ENCODE measurements at places on chromosomes 4 and X.

- no peak for DNase-seq
These were observed 115.2 kb downstream of the DDIT4L start for GRCh38 chr4:100075056-100075455.

DNA sequence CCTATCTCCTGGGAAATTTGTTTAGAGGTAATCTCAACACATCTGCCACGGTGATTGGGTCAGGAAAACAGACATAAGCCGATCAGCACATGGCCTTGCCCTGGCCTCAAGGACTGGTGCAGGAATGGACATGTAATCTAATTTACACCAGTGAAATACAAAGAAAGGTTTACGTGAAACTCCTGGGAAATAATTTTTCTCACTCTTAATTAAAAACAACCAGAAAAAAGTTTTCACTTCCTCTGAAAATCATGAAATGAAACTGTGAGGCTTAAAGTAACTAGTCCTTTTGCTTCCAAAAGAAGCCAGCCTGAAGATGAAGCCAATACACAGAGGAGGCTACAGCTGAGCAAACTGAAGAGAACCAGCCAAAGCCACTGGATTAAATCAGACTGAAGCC lies 154.1 kb upstream of the FAM241A start:
- no peak for DNase-seq

GRCh38 chr4:98939438-98939837 lies 10.5 kb upstream of the EIF4E start:
- no peak for DNase-seq

- no peak for DNase-seq
These were observed at the start of gene LEF1 for GRCh38 chr4:108168671-108169523. TSS of gene LEF1 (minus strand) at chr4:108168932. CDS start at chr4:108167767, 1,165 bp downstream.

- DNase-seq = peak; percentile 36
These were observed 859 bp downstream of the SMARCA1 start for GRCh38 chrX:129522184-129523078.

GRCh38 chrX:40176351-40177116 lies 78.8 kb upstream of the BCOR start:
- no peak for DNase-seq

DNA sequence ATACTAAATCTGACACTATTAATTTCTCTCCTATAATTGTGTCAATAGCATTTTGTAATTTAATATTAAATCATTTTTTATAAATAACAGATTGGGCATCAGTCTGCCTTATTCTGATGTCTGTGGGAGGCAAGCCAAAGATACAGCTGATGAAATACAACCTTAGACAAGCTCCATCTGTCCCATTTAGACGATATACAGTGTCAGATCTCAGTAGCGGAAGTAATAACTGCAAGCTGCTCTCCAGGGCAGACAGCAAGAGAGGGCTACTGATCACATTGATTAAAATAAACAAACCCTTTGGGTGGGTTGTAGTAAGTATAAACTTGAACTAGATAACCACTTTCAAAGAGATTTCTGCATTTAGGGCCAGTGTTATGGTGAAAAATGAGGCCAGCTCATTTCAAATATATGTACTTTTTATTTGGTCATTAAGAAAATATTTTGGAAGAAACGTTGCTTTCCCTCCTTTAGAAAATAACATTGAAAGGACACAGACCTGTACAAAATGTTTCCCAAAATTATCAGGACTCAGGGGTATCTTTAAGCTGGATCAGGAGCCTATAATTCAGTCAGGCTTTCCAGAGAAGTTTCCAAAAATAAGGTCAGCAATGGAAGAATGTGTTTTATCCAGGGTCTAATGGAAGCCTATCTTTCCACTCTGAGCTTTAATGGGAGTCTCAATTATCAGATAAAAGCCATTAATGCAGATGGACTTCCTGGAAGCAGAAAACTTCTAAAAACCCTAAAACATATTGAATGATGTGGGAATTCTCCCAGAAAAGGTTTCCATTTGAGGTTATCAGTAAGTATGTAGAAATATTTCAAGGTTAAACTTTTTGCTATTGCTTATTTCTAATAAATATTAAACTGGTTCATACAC lies 1028.8 kb upstream of the IGFBP7 start:
- DNase-seq = no peak

- DNase-seq = no peak
These were observed 128.5 kb downstream of the REPS2 start for GRCh38 chrX:17075004-17075403.

- DNase-seq = no peak
These were observed 62.0 kb downstream of the CASP3 start for GRCh38 chr4:184587221-184587620.

- no peak for DNase-seq
These were observed 759.9 kb downstream of the PDHA2 start for GRCh38 chr4:96599752-96600151.

DNA sequence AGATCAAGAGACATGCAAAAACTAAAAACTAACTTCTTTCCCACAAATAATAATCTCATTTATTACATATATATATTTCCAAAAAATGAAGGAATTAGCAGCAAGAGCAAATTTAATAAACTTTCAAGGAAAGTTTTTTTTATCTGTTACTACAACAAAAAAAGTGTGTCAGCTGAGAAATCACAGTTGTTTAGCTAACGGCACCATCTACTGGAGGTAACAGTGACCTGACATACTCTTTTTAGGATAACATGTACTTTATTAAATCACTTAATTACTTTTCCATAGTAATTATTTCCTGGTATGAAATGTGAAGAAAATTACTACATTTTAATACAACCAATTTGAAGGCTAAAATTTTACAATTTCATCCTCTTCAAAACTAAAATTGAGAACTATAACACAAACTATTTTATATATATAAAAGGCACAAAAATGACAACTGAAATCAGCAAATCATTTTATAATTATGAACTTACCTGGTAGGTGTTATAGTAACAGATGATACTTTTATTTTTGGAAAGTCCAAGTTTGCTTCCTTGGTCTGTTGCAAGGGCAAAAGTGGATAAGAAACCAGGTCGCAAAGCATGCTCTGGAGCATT lies 9.1 kb downstream of the LAMTOR3 start:
- peak; percentile 23 for DNase-seq

- no peak for DNase-seq
These were observed 2.7 kb downstream of the FOXO4 start for GRCh38 chrX:71098302-71098701.

GRCh38 chr4:68250151-68250930 lies 4.8 kb upstream of the TMPRSS11B start:
- no peak for DNase-seq

GRCh38 chr4:13534344-13535063 lies 9.8 kb downstream of the NKX3-2 start:
- no peak for DNase-seq

DNA sequence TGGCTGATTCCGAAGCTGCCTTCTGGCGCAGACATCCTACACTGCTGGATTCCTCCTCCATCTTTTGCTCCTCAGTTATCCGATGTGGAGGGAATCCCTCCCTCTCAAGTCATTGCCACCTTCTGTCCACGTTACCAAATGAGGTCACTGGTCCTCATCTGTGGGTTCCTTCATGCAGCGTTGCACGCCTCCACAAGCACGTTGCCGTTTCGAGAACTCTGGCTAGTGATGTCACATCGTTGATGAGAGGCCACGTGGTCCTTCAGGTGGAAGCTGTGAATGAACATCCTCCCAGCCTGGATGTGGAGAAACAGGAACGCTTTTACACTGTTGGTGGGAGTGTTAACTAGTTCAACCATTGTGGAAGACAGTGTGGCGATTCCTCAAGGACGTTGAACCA lies 323.2 kb downstream of the DHRSX start:
- no peak for DNase-seq

DNA sequence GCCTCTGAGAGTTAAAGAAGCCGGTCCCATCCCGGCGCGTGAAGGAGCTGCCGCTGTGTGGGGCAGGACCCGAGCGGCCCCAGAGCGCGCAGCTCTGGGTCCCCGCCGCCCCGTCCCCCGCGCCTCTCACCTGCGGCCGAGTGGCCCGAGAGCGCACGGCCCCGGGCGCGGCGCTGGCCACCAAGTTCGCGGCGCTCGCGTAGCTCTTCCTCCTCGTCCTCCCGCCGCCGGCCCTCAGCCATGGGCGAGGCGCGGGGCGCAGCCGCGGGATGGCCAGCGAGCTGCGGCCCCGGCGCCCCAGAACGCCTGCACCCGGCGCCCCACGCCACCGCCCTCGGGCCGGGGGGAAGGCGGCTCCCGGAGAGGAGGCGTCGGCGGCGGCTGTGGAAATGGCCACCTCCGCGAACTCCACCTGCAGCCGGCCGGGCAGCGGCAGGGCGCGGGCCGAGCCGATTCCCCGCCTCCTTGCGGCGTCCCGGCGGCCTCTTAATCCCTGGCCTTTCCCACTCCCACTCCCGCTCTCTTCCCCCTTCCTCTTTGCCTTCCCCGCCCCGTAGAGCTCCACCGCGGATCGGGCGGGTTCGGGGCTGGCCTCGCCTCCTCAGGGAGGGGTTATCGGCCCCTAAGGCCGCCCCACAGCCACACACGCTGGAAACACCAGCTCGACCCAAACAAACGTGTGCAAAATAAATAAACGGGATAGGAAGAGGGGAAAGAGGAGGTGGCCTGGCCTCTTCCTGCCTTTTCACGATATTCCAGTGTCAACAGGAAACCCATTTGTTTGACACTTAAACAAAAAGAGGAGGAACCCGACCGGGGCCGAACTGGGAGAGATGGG lies at the start of gene SH3D19:
Gene SH3D19, minus strand, starts transcription at position 495 of the 838 bp plus-strand sequence. Its CDS starts 253 bp downstream, at position 242.
- peak; percentile 48 for DNase-seq

DNA sequence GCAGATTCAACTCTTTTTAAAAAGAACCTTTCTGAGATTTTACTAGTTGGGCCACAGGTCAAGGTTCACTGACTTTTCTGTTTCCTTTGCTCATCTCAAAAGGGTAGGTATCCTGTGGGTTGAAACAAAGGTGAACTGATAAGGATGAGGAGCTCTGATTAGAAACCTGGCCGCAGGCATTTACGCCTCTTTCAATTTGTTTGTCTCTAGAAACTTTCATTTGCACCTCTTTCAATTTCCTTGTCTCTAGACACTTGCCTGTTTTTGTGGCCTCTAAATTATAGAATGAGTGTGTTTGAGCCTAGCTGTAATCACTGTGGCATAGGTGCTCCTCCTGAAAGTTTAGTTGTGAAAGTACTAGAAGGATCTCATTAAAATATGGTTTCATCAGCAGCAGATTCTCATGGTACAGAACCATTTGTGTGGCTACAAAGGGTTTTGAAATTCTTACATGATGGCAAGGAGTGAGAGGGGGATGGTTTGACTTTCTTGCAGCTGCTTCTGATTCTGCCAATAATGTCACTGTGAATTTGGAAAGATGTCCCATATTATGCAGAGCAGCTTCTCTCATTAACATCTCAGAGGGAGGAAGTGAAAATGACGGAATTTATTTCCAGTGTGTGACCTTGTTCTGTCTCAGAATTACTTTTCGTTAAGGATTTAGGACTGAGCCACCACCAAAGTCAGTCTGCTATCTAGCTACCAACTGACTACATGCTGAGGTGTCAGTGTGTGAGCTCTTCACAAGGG lies 142.2 kb downstream of the SH2D1A start:
- no peak for DNase-seq

- no peak for DNase-seq
These were observed 6.7 kb downstream of the UNC5C start for GRCh38 chr4:95541889-95542607.

DNA sequence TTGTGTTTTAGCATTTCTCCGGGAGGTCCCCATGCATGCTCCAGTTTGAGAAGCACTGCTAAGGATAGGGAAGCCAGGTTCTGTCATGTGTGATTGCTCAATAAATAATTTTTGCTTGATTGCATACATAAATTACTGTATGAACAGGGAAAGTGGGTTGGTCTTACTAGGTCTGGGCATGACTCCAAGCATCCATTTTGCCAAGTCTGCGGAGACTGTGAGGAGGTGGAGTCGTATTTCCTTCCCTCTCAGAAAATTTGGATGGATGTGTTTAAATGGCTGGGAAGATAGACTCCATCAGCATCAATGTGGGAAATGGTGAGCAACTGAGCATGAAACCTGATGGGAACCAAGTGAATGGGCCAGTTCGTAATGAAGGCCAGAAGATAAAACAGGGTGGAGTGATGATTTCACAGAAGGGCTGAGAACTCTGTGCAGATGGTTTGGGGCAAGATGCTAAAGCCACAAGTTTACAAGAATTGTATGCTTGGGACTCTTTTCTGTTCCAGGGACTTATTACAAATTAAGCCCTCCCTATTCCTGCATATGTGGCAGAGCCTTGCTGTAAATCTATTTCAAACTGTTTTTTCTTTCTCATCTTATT lies 84.1 kb downstream of the NHS start:
- DNase-seq = peak; percentile 66

DNA sequence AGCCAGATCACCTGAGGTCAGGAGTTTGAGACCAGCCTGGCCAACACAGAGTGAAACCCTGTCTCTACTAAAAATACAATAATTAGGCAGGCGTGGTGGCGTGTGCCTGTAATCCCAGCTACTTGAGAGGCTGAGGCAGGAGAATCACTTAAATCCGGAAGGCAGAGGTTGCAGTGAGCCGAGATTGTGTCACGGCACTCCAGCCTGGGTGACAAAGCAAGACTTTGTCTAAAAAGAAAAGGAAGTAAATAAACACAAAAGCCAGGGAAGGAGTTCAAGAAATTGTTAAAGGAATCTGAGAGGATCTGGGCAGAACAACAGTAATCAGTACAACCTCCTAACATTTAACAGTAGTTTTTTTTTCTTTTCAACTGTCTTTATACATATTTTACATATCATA lies 48.7 kb upstream of the ARHGEF6 start:
- no peak for DNase-seq

- no peak for DNase-seq
These were observed 54.5 kb downstream of the CCSER1 start for GRCh38 chr4:90181644-90182043.

- no peak for DNase-seq
These were observed 4.8 kb downstream of the TBC1D14 start for GRCh38 chr4:6914448-6914847.

DNA sequence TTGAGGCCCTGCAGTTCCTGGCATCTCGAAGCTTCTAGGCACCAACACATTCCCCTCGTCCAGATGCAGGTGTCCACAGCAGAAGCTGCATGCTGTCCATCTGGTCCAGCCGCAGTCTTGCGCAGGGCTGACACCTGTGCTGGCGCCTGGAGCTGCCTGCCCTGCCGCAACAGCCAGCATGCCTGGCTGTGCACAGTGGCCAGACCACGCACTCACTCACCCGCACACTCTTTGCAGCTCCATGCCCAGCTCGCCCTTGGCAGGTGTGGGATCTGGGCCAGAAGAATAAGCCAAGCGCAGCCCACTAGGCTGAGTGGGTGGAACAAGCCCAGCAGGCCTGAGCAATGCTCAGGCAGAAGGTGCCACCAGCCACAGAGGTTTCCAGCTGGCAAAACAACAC lies 125.6 kb downstream of the PARM1 start:
- DNase-seq = no peak

DNA sequence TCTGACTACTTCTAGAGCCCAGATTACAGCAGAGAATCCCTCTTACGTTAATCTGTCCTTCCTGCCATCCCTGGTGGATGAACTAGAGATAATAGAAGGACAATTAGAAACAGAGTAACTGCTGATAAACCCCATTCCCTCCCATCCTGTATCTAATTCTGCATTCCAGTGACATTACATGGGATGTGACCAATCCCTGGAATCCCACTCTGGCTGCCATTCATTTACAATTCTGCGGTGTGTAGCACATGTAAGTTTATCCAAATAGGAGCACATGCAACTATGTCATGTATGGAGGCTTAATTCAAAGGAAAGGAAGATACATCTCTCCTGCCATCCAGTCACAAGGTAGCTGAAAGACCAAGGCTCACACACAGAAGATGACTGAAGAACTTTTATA lies 339.5 kb downstream of the GPAT3 start:
- no peak for DNase-seq

Data from fibroblast of the conjunctiva (primary cell).